ENCODE measurements at places on chromosomes 11 and 22.

DNA sequence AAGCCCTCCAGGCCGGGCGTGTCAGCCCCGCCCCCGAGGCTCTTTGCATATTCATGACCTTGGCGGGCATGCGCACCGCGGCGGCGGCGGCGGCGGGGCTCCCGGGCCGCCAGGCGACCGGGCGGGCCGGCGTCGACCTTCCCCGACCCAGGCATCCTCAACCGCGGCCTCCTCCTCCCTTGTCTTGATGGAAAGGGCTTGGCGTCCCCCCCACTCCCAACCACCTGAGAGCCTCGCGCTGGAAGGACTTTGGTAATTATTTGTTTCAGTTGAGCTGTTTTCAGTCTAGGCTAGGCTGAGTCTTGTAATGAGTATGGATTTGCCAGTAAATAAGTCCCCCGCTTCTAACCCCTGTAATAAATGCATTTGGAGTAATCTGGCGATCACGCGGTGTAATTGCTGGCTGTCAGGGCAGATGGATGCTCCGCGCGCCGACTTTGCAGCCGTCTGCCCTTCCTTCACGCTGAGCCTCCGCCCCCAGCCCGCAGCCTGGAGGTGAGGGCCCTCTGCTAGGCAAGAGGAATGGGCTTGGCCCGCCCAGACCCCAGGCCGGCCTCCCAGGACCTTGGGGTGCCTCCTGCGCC lies 25.2 kb downstream of the FLRT1 start:
- DNase-seq = no peak

DNA sequence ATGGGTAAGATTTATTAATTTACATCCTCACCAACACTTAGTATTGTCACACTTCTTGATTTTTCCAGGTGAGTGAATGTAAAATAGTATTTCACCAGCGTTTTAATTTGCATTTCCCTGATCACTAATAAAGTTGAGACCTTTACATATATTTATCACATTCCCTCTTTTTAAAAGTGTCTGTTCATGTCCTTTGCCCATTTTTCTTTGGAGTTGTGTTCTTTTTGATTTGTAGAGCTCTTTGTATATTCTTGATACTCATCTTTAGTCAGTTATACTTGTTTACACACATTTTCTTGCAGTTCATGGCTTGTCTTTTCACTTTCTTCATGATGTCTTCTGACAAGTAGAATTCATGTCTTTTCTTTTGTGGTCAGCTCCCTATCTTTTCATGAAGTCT lies 2.2 kb upstream of the PLAAT5 start:
- DNase-seq = no peak

DNA sequence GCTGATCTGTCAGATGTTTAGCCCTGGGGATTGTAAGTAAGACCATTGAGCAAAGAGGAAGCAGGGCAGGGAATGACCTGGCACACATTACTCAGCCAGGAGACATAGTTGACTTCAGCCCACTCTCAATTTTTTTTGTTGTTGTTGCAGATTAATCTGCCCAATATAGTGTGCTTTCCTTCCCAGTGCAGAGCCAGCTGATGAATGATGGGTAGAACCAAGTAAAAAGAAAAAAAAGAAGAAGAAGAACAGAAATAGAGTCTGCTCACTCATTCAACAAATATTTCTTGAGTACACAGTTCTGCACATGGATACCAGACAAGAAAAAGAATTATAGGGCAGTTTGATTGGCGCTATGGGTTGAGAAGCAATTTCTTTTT lies 292.7 kb downstream of the ETS1 start:
- DNase-seq = no peak

GRCh38 chr11:57426439-57426928 lies 437 bp downstream of the SLC43A3 start:
- no peak for DNase-seq

GRCh38 chr11:612201-612960 lies 3.4 kb downstream of the IRF7 start:
- DNase-seq = no peak

GRCh38 chr11:95392644-95393043 lies 161.6 kb upstream of the SESN3 start:
- DNase-seq = no peak

DNA sequence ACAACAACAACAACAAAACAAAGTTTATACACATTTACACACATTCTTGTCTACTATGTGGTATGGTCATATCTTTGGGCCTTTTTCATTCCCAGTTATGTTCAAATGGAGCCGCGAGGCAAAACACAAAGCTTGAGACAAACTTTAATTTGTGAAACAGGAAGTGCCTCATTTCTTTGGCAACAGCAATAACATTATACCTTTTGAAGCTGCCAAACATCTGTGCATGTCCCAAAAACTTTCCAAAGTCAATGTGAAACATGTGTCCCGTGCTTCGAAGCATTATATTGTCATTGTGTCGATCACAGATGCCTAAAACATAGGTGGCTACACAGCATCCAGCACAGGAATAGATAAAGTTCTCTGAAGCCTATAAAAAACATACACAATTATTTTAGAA lies 25.0 kb upstream of the RPS13 start:
- DNase-seq = no peak

- no peak for DNase-seq
Measured at GRCh38 chr22:20571531-20572007, 64.2 kb downstream of the MED15 start.

DNA sequence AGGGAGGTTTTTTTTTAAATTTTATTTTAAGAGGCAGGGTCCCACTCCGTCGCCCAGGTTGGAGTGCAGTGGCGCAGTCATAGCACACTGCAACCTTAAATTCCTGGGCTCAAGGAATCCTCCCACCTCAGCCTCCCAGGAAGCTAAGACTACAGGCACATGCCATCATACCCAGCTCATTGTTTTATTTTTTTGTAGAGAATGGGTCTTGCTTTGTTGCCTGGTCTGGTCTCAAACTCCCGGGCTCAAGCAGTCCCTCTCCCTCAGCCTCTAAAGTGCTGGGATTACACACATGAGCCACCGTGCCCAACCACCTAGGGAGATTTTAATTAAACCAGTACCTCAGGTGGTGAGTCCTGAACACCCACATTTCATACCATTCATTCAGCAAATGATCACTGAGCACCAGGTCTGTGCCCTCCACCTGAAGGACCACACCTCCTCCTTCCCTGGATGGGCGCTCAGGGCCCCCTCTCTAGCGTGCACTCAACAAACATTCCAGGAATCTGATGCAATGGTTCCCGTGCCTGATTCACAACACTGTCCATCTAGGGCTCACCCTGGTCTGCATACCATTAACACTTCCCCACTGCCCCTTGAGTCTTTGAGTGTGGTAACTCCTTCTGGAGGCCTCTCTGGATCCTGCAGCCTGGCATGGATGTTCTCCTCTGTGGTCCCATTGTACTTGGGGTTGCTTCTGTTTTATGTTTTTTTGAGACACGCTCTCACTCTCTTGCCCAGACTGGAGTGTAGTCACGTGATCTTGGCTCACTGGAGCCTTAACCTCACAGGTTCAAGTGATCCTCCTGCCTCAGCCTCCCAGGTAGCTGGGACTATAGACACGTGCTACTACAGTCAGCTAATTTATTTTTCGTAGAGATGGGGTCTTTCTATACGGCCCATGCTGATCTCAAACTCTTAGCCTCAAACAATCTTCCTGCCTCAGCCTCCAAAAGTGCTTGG lies 9.6 kb upstream of the MYH9 start:
- DNase-seq = no peak

DNA sequence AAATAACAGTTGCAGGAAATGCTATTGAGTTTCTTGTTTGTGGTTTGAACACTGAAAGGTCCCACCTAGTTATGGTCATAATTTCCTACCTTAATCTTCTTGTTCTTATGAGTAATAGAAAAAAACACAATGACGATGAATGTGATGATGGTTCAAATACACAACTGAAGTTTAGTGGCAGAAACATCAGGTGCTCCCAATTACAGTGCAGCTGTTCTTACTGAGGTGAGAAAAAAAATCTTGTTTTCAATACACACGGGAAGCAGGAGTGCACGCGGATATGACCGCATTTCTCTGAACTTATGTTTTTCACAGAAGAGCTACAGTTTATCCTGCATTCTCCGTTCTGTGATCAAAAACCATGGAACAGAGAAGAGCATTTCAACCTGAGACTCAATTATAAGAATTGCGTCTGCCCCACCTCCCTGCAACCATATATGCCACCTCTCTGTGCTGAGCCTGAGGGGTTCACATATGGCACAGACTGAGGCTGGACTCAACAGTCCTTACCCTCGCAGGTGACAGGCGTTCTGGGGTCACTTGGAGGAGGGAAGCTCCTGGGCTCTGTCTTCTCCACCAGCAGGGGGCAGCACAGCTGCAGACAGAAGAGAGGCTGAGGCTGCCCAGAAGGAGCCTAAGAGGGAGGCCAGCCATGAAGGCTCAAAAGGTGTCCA lies 99.7 kb upstream of the IGLL5 start:
- DNase-seq = no peak

- DNase-seq = no peak
Measured at GRCh38 chr22:48227341-48228018, 1465.0 kb downstream of the TBC1D22A start.

GRCh38 chr22:48960576-48960975 lies 867.1 kb downstream of the BRD1 start:
- DNase-seq = no peak

GRCh38 chr11:79173615-79174014 lies 267.2 kb downstream of the TENM4 start:
- peak; percentile 46 for DNase-seq

- DNase-seq = no peak
Measured at GRCh38 chr11:128884703-128885338, 6.3 kb upstream of the KCNJ5 start.

GRCh38 chr11:88363004-88363403 lies 25.5 kb upstream of the CTSC start:
- no peak for DNase-seq

DNA sequence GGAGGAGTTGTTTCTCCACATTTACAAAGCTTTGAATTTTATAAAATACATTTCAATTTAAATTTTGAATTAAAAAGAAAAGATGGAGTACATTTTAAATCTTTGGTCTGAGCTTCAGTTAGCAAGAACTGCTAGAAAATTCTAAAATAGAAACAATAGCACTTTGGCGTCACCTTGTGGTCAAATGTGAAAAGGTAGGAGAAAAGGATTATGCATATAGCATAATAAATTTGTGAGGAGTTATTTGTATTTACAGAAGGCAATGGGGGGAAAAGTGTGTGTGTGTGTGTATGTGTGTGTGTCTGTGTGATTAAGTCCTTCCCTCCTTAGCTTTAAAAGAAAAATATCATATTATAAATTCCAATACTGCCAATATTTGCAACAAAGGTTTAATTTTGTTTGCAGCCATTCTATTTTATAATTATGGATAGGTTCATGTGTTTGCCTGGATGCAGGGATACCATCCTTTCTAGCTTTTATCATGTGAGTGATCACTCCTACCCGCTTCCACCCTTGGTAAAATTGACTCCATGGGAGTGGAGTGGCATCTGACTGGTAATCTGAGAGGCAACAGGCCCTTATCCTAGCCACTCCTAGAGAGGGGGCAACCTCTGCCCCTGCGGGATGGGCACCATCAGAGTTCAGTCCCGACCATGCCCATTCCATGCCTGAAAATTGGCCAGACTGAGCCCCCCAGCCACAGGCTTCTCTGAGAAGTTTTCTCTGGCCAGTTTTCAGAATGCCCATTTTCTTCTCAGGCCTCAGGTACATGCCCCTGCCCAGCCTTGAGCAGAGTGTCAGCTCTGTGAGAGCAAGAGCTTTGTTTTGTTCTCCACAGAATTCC lies 13.6 kb upstream of the LGR4 start:
- no peak for DNase-seq

Data from fibroblast of skin of left biceps (primary cell).